ENCODE measurements at places on chromosomes 6 and 20.
A peak's percentile ranks its signal among the peaks of the same experiment; 100 is the strongest.

GRCh38 chr6:134676307-134677281 is 273.3 kb downstream of the ALDH8A1 start:
- DNase-seq = no peak

DNA sequence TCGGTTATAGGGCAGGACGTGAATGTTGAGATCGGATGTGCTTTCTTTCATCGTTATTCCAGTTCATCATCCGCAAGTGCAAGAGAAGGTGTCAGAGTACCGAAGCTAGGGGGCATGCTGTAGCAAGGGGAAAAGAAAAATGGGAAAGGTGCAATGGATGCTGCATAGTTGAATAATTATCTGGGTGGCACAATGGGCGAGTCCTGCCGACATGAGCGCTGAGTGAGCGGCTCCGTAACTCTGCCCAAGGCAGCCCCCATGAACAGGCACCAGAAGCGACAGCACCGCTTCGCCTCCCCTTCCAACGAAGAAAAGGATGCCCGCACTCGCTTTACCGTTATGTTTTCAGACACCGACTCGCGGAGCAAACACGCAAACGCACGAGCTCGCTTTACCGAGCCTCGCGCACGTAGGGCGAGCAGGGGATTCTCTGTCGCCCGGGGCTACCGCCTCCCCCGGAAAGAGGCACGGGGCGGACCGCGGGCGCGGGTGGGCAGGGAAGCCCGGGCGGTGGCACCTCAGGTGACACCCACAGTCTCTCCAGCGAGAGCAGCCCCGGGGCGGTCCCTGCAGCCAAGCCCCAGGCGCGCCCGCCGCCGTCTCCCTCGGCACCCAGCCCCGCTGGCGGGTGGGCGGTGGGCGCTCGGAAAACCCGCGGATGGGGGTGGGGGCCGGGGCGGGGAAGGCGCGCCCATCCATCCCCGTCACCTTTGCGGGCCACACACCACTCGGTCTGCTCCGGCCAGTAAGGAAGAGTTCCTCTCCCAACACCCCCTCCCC is 654 bp downstream of the WASF1 start:
- peak; percentile 89 for DNase-seq

DNA sequence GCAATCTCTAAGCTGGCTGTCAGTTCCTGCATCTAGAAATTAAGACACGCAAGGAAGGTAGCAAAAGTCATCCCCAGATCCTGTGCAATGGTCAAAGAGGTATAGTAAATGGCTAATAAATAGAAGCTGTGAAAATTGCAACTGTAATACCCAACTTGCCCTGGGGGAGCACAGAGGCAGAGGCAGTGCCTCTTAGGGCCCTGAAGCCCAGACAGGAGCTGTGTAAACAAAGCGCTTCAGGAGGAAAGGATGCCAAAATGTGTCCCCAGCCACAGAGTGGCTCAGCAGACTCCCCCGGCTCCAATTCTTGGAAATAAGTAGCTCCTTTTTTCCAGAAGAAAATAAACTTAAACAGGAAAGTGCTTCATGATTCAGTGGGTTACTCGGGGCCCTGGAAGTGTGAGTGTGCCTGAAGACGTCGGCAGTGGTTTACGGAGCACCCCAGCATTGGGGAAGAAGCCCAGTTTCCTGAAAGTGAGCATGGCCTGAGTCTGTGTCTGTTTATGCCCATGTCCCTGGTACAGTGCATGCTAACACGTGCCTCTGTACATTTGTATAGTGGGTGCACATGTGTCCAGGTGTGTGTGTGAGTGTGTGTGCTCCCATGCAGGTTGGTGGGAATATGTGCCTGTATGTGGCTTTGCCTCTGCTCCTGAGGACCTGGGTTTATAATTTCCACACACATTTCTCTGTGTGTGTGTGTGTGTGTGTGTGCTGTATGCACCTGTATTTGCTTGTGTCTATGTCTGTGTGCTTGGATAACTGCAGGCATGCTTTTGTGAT is 246.7 kb downstream of the MAFB start:
- DNase-seq = peak; percentile 12

DNA sequence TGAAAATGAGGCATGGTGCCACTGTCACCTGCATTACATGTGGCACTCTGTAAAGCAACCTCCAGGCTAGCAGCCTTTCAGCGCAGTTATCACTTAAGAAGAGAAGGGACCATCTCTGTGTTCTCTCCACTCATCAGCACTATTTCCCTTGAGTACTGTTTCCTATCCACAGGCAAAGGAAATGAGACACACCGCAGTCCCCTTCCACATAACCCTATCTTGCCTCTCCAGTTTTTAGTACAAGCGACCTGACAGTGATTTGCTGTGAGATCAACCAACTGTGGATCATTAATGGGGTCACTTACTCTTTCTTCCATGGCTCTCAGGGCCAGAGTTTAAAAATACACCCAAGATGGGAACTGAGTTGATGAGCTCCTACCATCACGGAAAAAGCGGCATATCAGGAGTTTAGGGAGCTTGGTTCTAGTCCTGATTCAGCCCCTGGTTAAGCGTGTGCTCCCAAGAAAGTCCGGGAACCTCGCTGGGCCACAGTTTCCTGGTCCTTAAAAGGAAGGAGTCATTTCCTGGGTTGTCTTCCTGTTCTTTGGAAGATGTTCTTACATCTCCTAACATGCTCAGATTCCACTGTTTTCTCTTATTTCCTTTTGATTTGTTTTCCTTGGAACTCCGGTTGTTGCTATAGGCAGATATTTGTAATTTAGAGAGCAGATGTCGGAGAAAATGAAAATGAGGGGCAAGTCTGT is 27.3 kb downstream of the PRDM1 start:
- no peak for DNase-seq

- no peak for DNase-seq
These were observed 18.7 kb upstream of the MEI4 start for GRCh38 chr6:77633993-77634715.

GRCh38 chr20:48919882-48920526 is 1.5 kb upstream of the ARFGEF2 start:
- DNase-seq = no peak

DNA sequence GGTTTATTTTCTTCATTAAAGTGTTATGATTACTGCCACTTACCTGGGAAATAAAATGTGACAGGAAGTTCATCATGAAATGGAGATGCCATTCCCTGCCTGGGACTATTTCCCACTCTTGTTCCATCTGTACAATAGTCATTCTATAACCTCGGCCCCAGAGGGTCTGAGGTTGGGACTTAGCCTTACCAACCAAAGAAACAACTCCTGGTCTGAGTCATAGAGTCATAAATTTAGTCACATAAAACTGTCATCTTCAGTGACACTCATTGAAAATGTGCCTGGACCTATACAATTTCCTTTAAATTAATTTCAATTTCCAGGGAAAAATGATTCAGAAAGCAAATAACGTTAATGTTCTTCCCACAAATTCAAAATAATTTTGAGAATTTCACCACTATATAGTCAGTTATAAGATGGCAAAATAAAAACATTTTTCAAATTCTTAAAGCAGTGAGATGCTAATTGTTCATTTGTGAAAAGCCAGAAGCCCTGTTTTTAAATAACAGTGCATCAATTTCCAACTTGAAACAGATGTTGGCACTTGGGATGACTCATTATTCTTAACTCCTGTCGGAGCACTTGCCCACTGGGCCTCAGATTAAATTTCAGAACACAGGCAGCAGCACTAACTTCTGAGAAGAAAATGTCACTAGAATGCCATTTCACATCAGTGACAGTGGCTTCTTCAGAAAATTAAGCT is 201.2 kb upstream of the SMLR1 start:
- no peak for DNase-seq

DNA sequence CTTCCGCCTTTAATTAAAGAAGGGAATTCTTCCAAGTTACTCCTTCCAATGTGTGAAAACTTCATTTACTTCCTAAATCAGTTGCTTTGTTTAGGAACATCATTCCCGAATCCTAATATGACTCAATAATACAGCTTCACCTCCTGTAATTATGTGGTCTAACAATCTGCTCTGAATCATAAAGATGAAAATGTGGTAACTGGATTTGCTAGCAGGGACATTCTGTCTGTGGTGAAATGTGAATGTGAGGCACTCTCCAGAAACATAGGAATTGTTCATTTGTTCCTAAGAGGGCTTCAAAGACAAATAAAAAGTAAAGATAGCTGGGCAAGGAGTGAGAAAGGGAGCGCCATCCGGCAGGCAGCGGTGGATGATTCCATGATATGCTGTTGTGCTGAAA is 678.1 kb downstream of the KIF16B start:
- DNase-seq = no peak

- no peak for DNase-seq
These were observed 37.8 kb downstream of the NCOA7 start for GRCh38 chr6:125828476-125829039.

GRCh38 chr6:131135244-131136020 is at the start of gene AKAP7:
AKAP7 (plus strand) TSS chr6:131135467; CDS start chr6:131135764, 297 bp downstream.
- peak; percentile 30 for DNase-seq

- DNase-seq = no peak
These were observed 80.1 kb downstream of the GMDS start for GRCh38 chr6:2165286-2165685.

GRCh38 chr6:753486-753885 is 60.5 kb upstream of the EXOC2 start:
- peak; percentile 3 for DNase-seq

- DNase-seq = no peak
These were observed 437.5 kb downstream of the MMUT start for GRCh38 chr6:49025273-49026240.

- no peak for DNase-seq
These were observed 27.1 kb downstream of the PCK1 start for GRCh38 chr20:57587989-57588377.

- DNase-seq = no peak
These were observed 15.6 kb downstream of the STK4 start for GRCh38 chr20:44981736-44982406.

DNA sequence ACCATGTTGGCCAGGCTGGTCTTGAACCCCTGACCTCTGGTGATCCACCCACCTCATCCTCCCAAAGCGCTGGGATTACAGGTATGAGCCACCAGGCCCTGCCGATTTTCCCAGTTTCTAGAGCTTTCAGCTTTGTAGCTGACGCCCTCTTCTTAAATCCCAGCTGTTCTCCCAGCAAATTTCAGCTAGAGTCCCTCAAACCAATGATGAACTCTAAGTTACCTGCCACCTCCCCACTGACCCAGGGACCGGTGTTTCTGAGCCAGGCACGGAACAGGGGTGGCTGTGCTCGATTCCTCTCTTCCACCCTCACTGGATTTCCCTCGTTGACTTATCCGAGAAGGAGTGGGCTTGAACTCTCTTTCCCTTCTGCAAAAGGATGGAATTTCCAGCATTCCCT is 39.1 kb downstream of the SUN5 start:
- DNase-seq = no peak

GRCh38 chr20:45611054-45611453 is 18.5 kb upstream of the WFDC10A start:
- no peak for DNase-seq

- DNase-seq = no peak
These were observed 592.7 kb upstream of the NRSN1 start for GRCh38 chr6:23533311-23533710.

Measured in NCI-H526 (cell line).